ENCODE measurements at places on chromosomes 2 and 18.

- no peak for DNase-seq
Observed at GRCh38 chr2:161250864-161251436, 57.3 kb upstream of the PSMD14 start.

- DNase-seq, result no peak
Observed at GRCh38 chr2:47899915-47900816, 6.1 kb downstream of the FBXO11 start.

DNA sequence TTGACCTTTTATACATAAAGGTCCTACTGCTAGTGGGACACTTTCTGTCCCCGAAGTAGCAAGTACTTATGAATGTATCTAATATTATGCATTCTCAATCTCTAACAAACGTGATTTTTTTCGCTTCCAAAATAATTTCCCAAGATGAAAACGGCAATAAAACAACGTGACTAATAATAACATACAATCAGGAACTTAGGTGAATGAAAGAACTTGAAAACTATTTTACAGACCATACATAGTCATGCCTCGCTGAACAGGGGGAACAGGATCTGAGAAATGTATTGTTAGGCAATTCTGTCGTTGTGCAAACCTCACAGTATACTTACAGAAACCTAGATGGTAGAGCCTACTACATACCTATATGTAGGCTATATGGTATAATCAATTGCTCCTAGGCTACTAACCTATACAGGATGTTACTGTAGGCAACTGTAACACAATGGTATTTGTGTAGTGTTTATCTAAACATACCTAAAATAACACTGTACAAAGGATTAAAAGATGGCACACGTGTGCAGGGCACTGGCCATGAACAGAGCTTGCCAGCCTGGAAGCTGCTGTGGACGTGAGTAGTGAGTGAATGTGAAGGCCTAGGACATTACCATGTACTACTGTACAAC lies 2.5 kb downstream of the RTN4 start:
- DNase-seq, result no peak

- DNase-seq, result no peak
Observed at GRCh38 chr2:104568247-104568646, 285.7 kb upstream of the POU3F3 start.

- no peak for DNase-seq
Observed at GRCh38 chr2:46852124-46852523, 63.5 kb downstream of the MCFD2 start.

GRCh38 chr2:27959496-27959895 lies 69.0 kb downstream of the BABAM2 start:
- DNase-seq, result no peak

DNA sequence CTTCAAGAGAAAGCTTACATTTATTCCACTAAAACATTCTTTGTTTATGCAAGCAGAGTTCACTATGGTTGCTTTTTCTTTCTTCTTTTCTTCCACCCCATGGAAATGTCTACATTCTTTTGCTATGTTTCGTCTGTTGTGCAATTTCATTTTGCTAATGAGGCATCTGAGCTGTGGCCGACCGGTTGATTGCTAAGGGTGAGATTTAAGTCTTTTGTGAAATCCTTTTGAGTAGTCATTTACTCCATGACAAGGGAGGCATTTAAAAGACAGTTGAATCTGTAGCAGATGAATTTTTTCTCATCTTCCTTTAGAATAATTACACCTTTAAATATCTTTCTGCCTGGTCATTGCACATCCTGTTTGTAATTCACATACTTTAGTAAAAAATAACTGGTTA lies 324.1 kb upstream of the THUMPD2 start:
- no peak for DNase-seq

DNA sequence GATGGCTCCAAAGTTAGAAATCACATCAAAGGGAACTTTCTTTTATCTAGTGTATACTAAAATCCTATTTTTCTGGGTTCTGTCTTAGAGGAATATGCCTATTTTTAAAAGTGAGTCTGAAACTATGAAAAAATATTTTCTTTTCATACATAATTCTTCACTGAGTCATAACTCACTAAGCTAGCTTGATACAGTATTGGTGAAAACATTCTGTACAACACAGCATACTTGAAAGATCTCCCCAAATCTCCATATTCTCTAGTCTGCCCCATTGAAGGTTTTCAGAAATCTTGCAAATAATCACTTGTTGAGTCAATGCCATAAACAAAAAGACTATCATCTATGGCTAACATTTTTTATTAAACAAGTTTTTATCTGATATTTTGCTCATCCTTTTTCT lies 44.5 kb downstream of the COL3A1 start:
- no peak for DNase-seq

- no peak for DNase-seq
Observed at GRCh38 chr2:69102041-69102593, 89.1 kb downstream of the ANTXR1 start.

- no peak for DNase-seq
Observed at GRCh38 chr2:42054714-42055430, 7.1 kb downstream of the PKDCC start.

GRCh38 chr2:30445266-30445821 lies 1.7 kb upstream of the LCLAT1 start:
- DNase-seq, result no peak

- no peak for DNase-seq
Observed at GRCh38 chr2:236882930-236883329, 202.8 kb upstream of the COPS8 start.

Measured in stimulated activated CD4-positive, alpha-beta T cell treated with anti-CD3 and anti-CD28 coated beads, TNF-alpha, amount 100 ng/mL, for 4 hours (primary cell).